Neuronal stem cell (in vitro differentiated cells): ENCODE measurements at places on chromosomes 5 and 9.

DNA sequence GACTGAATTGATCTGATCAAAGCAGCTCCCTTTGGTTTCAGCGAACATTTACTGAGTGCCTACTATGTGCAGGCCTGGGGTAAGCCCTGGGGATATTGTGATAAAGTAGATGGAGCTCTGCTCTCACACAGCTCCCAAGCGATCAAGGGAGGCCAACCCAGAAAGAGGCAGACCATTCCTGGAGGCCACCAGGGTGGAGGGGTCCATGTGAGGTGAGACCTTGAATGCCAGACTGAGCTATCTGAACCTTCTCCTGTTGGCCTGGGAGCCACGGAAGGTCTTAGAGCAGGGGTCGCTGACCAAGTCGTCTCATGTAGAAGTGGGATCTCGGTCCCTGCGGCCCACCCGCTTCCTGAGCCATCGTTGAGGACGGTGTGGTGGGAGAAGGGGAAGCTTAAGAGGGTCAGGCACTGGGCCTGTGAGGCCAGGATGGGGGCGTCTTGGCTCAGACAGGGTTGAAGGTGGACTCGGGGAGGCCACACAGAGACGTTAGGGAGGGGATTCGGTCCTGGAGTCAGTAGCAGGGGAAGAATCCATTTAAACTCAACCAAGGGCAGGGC, 62.2 kb upstream of the IL17B start:
- no peaks in the 10 kb centered on the region for H3K27me3 ChIP-seq
- no peak overlapping the region for H3K4me3 ChIP-seq
- H3K36me3 ChIP-seq, result no peaks in the 10 kb centered on the region
- no peak for DNase-seq

- H3K27ac ChIP-seq, result no peak overlapping the region
- no peaks in the 10 kb centered on the region for H3K36me3 ChIP-seq
- no peaks in the 10 kb centered on the region for H3K27me3 ChIP-seq
- H3K4me3 ChIP-seq, result no peak overlapping the region
- no peaks in the 10 kb centered on the region for H3K4me1 ChIP-seq
- DNase-seq, result no peak
Observed at GRCh38 chr5:163259495-163259894, 177.9 kb upstream of the CCNG1 start.

DNA sequence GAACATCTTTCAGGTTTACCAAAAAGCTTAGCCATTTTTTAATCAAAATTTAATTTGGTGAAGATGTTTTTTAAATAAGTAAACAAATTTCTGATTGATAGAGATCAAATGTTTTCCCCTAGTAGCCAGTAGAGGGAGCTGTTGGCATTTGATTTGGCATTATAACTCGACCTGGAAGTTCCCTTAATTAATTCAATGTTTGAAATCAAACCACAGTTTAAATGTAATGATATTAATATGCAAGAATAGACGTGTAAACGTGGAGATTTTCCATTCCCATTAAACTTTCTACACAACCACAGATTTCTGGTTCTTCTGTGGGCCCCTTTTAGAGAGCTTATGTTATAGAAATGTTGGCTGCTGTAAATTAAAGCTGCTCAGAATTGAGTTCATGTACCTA, 148.1 kb upstream of the MPDZ start:
- no peaks in the 10 kb centered on the region for H3K27me3 ChIP-seq
- H3K27ac ChIP-seq, result no peak overlapping the region
- DNase-seq, result peak; percentile 53
- H3K4me3 ChIP-seq, result no peak overlapping the region

DNA sequence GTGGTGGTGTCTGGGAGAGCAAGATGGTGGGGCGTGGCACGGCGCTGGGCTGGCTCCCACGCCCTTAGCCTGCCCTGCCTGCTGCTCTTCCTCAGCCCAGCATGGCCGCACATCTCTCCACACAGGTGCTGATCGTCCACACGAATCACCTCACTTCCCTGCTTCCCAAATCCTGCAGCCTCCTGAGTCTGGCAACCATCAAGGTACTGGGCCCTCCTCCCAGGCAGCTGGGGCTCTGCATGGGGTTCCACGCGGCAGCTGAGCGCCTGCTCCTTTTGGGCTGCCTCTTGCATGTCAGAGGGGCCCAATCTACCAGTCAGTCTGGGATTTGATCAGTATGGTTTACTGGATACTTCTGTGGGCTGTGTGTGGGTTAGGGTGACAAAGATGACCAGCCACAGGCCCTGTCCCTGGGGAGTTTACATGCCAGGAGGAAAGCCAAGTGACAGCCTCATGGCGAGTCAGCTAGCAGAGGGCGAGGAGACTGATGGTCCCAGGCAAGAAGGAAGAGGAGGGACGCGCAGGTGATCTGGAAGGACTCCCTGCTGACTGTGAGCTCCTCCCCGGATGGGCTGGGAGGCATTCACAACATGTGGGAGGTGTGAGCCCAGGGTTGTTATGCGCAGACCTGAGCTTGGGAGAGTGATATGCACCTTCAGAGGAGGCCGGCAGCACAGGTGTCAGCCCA, 6.0 kb downstream of the LRSAM1 start:
- H3K27me3 ChIP-seq, result no peaks in the 10 kb centered on the region
- peak overlapping the region; percentile 32 for H3K4me3 ChIP-seq
- no peak overlapping the region for H3K27ac ChIP-seq
- no peak for DNase-seq

- H3K27ac ChIP-seq, result no peak overlapping the region
- H3K27me3 ChIP-seq, result no peaks in the 10 kb centered on the region
Observed at GRCh38 chr5:147520450-147520849, 10.6 kb upstream of the DPYSL3 start.

GRCh38 chr5:97453263-97453662, 270.2 kb upstream of the RIOK2 start:
- DNase-seq, result no peak
- no peaks in the 10 kb centered on the region for H3K27me3 ChIP-seq

DNA sequence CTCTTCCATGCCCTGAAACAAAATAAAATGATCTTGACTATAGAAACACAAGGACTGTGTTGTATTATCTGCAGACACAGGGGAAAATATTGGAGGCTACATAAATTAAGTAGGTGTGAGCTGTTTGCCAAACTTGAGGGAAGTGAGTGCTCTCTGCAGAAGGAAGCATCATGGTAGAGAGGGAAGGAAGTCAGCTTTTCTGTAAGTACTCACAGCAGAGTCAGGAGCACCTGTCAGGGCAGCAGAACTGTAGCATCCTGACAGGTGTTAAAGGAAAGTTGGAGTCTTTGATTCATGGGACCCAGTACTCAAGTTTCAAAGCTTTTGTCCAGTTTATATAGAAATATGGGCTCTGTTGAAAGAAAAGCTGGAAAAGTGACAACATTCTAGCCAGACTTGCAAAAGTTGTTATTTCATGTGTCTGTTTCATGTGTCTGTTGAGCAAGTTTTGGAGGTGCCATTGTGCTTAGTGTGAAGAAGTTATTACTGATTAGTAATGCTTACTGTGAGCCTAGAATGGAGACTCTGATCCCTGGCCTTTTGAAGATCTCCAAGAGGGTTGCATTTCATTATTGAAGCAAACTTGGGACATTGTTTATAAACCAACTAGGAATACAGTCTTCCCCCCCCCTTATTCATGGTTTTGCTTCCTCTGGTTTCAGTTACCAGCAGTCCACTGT, 194.7 kb downstream of the SPATA31D1 start:
- DNase-seq, result no peak
- no peak overlapping the region for H3K4me3 ChIP-seq
- no peak overlapping the region for H3K27ac ChIP-seq
- peaks cover 3% of the 10 kb centered on the region for H3K4me1 ChIP-seq
